ENCODE measurements at places on chromosomes 4 and X.

GRCh38 chr4:128906581-128906980, 97.1 kb downstream of the JADE1 start:
- no peak for DNase-seq

DNA sequence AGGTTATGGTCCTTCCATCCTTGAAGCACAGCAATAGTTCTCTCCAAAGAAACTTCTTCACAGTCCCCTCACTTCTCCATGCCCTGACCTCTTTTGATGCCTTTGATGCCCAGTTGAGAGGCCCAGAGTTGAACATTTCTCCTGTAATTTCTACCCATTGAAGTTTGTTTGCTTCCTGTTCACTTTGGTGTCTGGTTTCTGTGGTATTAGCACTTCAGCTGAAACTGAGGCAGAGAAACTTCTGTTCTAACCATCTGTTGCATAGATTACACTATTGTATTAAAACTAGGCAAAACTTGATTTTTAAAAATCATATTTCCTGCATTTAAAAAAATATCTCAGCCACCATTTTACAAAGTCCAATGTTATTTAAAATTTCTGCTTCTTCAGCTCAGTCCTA, 89.8 kb upstream of the ADGRG2 start:
- no peak for DNase-seq

GRCh38 chr4:143307531-143307930, 29.1 kb upstream of the GAB1 start:
- DNase-seq, result no peak

- DNase-seq, result peak; percentile 6
These were observed 219.6 kb downstream of the PTTG2 start for GRCh38 chr4:38179690-38180377.

DNA sequence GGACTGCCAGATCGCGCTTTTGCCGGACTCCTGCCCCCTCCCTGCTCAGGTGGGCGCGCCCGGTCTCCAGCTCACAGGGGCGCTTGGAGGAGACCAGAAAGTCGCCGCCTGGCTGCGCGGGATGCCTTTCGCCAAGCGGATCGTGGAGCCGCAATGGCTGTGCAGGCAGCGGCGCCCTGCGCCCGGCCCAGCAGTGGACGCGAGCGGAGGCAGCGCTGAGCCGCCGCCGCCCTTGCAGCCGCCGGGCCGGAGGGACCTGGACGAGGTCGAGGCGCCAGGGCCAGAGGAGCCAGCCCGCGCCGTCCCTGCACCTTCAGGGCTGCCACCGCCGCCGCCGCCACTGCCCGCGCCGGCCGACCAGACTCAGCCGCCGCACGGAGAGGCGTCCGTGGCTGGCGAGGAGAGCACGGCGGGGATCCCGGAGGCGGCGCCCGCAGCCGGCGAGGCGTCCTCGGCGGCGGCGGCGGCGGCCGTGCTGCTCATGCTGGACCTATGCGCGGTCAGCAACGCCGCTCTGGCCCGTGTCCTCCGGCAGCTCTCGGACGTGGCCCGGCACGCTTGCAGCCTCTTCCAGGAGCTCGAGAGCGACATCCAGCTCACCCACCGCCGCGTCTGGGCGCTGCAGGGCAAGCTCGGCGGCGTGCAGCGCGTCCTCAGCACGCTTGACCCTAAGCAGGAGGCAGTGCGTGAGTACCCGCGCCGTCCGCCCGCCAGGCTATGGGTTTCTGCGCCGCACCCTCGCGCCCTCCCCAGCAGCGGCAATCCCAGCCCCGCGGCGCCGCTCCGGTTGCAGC, 834 bp downstream of the NHS start:
- no peak for DNase-seq

- no peak for DNase-seq
These were observed 104.9 kb downstream of the RASGEF1B start for GRCh38 chr4:81366779-81367178.

DNA sequence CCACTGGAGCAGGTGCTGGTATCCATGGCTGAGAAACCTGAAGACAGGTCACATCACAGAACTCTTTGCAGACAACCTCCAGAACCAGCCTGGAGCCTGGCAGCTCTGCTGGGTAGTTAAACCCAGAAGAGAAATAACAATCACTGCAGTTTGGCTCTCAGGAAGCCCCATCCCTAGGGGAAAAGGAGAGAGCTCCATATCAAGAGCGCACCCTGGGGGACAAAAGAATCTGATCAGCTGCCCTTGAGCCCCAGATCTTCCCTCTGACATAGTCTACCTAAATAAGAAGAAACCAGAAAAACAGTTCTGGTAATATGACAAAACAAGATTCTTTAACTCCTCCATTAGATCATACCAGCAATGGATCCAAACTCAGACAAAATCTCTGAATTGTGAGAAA, 823.2 kb upstream of the FRG1 start:
- DNase-seq, result no peak

DNA sequence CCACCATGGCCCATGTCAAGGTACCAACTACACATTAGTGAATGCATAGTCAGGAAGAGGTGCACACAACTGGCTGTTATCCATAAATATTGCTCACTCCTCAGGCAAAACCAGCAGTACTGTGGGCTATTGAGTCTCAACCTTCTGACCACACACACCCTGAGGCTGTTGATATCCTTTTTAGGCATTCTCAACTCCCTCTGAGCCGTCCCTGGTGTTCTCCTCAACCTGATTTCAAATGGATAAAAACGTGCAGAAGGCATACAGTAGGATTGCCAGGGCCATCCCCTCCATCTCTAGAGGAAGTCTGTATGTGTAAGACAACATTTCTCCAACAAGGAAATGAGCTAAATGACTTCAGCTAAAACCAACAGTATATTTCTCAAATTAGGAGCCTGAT, 98.7 kb upstream of the KLHL13 start:
- no peak for DNase-seq

DNA sequence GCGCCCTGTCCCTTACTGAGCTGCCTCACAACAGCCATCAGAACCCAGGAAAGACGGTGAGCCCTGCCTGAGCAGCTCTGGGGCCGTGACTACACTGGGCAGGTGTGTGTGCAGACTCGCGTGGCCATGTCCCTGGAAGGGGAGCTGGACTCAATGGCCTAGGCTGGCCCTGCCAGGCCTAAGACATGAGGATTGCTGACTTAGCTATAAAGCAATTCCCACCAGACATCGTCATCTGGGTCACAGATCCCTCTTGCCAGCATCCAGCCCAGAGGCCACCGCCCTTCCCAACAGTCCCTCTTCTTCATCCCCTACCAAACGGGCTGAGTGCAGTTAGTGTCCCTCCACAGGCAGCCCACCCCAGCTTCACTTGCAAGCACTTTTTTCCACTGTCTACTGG, 3.7 kb downstream of the NAA10 start:
- DNase-seq, result no peak
